ENCODE measurements at places on chromosomes 12 and 14. TPM values are rescaled to one million over a fixed set of nuclear protein-coding genes. Genes with fewer than 3 reads are reported as not detected.

GRCh38 chr12:27807063-27807703 lies 27.1 kb upstream of the MANSC4 start:
- no peak for DNase-seq

- DNase-seq = no peak
Observed at GRCh38 chr12:18632848-18633247, 105.0 kb downstream of the PLCZ1 start.

Gene FBRSL1
- 40.0 TPM for polyA plus RNA-seq

DNA sequence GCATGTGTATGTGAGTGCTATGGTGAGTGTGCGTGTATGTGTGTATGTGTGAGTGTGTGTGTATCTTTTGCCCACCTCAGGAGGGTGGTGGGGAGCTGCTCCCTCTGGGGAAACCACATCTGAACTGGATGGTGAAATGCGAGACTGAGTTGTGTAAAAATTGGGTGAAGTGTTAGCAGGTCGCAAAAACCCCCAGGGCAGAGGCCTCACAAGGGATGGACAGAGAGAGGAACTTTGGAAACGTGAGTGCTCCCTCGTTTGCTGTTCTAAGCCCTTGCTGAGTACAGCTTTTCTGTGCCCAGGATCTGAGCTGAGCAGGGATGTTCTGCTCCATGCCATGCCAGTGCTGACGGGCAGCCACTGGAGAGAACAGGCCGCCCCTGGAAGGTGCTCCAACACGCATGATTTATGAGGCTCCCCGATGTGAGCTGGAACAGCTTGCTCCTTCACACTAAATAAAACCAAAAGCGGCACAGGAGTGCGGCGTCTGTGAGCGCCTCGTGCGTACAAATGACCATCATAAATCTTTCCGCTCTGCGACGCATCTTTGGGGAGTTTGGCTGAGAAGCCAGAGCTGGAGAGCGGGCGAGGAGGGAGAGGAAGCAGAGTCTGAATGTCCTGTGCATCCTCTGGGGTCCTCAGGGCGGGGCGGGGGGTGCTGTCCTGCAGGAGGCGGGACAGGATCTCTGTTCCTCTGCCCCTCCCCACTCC lies 14.1 kb upstream of the GALNT9 start:
- no peak for DNase-seq

Gene SMAGP
- 8.4 TPM for polyA plus RNA-seq

Gene MYF6
- not detected for polyA plus RNA-seq

Gene OVCH1
- polyA plus RNA-seq = 0.18 TPM

DNA sequence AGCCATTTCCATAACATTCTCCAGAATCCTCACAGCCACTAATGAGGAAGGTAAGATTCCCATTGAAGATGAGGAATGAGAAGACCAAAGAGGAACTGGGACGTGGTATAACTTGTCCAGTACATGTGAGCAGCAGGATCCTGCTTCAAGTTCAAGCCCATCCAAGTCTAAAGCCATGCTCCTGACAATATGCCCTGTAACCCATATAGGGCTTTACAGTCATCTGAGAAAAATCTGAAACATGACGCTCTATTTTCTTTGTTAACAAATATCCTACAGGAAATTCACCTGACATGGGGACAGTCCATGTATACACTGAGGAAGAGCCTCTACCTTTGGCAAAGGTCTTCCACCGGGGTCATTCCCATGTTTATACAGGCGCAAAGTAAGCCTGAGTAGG lies 3.1 kb upstream of the ACTR6 start:
- DNase-seq = no peak

DNA sequence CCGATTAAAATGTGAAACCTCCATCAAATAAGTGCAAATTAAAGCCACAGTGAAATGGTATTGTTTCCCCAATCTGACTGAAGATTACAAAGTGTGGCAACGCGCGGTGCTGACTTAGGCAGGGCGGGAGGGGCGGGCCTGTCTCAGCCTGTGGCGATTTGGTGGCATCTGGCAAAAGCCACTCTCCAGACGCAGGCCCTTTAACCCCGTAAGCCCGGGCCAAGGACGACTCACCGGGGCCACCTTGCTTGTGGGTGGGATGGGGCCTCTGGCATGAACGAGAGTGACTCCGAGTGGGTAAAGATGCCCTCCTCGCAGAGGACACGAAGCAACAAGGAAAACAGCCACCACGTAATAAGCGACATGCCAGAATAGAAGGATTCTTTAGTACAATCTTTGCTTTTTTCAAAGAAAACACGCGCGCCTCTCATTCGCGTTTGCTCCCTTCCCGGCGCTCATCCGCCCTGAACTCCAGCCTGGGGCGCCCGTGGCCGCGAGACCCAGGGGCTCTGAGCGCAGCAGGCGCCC lies 815 bp downstream of the DEGS2 start:
- no peak for DNase-seq

Gene NANOG
- not detected for polyA plus RNA-seq

Gene KCNH3
- 0.42 TPM for polyA plus RNA-seq

GRCh38 chr12:123894823-123895345 lies 77.7 kb downstream of the CCDC92 start:
- no peak for DNase-seq

DNA sequence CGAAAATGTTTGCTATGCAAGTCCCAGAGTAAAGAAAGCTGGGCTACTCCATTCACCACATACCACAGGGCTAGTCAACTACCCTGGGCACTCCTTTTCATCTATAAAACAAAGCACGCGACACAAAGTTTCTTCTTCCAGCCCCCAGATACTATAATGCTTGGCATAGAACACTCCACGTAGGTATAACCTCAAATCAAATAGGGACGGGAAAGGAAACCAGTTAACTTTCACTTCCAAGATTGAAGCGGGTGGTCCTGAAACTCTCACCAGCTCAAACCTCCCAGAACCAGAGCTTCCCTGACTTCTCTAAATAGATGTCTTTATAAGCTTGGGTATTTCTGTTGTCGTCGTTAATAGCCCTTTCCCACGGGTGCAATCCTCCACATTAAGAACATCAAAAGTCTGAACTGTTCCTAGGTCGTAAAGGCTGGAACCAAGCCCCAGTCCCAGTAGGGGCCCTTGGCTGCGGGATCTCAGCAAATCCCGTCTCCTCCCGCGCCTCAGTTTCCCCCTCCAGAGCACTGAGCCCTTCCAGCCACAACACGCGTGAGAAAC lies 647 bp downstream of the LGMN start:
- no peak for DNase-seq

- no peak for DNase-seq
Observed at GRCh38 chr14:100605230-100605629, 18.0 kb upstream of the BEGAIN start.

GRCh38 chr12:100716945-100717732 lies 77.4 kb upstream of the ANO4 start:
- peak; percentile 24 for DNase-seq

Gene ADAM21
- polyA plus RNA-seq = not detected

GRCh38 chr12:122203301-122204166 lies at the start of gene B3GNT4:
Gene B3GNT4 (plus strand): TSS chr12:122203709. CDS start chr12:122204619, 910 bp downstream.
- DNase-seq = peak; percentile 77
